ENCODE measurements at places on chromosomes 13 and 19. TPM values are rescaled to one million over a fixed set of nuclear protein-coding genes. Genes with fewer than 3 reads are reported as not detected.
A peak's percentile ranks its signal among the peaks of the same experiment; 100 is the strongest.

DNA sequence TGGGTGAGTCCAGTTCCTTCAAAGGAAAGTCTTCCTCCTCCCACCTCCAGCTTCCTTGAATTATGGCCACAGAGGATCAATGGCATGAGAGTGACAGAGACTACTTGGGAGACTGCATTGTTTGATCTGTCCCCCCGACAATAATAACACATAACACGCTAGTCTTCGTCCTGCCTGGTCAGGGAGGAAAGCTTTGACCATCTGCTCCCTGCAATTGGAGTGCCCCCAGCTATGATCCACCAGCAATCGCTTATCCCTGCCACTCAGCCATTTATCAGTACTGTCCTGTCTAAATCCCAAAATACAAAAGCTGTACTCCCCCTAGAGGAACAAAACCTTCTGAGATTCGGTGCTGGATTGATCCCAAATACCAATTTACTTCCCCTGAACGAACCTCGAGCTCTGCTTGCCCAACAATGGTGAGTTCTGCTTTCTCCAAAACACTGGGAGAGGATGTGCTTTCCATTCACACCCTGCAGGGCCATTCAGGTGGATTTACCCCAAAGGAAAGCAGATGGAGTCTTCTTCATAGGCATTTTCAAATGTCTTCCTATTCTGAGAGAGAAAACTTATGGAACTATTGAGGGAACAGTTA lies 466.7 kb downstream of the TSHZ3 start:
- no peak overlapping the region for H3K27ac ChIP-seq
- DNase-seq: no peak
- H3K36me3 ChIP-seq: no peaks in the 10 kb centered on the region
- H3K27me3 ChIP-seq: peaks cover 2% of the 10 kb centered on the region
- no peaks in the 10 kb centered on the region for H3K4me1 ChIP-seq

DNA sequence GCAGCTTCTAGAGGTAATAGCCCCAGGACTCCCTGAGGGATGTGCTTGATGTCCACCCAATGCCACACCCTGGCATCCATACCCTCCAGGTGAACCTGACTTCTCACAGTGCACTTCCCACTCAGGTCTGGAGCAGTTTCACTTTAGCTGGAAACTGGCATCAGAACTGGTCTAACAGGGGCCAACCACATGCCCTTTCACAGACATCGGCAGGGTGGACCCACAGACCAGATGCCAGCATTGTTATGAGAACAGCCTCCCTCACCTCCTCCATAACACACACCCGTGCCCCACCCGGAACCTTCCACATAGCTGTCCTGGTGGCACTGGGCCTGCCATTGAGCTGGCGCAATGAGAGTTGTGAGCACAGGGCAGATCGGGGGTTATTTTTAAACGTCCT lies 77.4 kb upstream of the GPR12 start:
- DNase-seq: no peak
- no peaks in the 10 kb centered on the region for H3K4me1 ChIP-seq
- H3K27me3 ChIP-seq: peaks cover 26% of the 10 kb centered on the region
- H3K4me3 ChIP-seq: no peak overlapping the region
- no peaks in the 10 kb centered on the region for H3K36me3 ChIP-seq
- no peak overlapping the region for H3K27ac ChIP-seq

- H3K27me3 ChIP-seq: no peaks in the 10 kb centered on the region
- peaks cover 8% of the 10 kb centered on the region for H3K36me3 ChIP-seq
- DNase-seq: peak; percentile 72
- H3K4me3 ChIP-seq: peak overlapping the region; percentile 76
Measured at GRCh38 chr19:19460258-19460731, 54.8 kb downstream of the GATAD2A start.

Gene TNNI3
- not detected for total RNA-seq

GRCh38 chr13:42312817-42313431 lies 41.0 kb downstream of the AKAP11 start:
- no peak overlapping the region for H3K27ac ChIP-seq
- peaks cover 40% of the 10 kb centered on the region for H3K36me3 ChIP-seq
- H3K4me1 ChIP-seq: peaks cover 27% of the 10 kb centered on the region
- no peaks in the 10 kb centered on the region for H3K27me3 ChIP-seq

Gene NCAN
- total RNA-seq: not detected

DNA sequence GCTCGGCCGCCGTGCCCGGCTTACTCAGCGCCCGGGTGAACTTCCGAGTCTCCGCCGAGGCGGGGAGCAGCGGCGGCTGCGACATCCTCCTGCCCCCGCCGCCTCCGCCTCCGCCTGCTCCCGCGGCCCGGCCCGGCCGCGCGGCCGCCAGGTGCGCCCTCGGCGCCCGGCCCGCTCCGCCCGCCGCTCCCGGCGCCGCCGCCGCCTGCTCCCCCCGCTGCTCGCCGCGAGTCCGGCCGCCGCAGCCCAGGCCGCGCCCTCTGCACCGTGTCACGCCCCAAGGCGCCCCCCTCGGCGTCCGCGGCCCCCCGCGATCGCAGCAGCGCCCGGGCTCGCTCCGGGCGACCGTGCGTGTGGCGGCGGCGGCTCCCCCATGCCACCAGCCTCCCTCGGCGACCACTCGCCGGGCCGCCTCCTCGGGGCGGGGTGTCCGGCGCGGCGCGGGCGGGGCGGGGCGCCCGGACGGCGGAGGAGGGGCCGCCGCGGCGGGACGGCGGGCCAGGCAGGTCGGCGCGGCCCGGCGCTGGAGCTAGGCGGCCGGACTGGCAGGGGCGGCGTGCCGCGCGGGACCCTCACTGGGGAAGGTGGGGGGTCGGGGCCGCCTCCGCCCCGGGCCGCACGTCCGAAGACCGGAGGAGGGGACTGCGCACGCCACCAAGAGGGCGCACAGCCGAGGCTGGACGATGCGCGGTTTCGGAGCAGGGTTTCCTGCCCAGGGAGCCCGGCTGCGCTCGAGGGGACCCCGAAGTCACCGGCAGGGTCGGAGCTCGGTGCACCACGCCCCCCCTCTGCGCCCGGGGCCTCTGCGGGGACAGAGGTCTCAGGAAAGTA lies 108.6 kb upstream of the DOCK9 start:
- H3K27ac ChIP-seq: no peak overlapping the region
- H3K36me3 ChIP-seq: no peaks in the 10 kb centered on the region
- peak; percentile 80 for DNase-seq

GRCh38 chr13:105471673-105472072 lies 1063.8 kb downstream of the EFNB2 start:
- H3K4me1 ChIP-seq: no peaks in the 10 kb centered on the region
- no peaks in the 10 kb centered on the region for H3K36me3 ChIP-seq

DNA sequence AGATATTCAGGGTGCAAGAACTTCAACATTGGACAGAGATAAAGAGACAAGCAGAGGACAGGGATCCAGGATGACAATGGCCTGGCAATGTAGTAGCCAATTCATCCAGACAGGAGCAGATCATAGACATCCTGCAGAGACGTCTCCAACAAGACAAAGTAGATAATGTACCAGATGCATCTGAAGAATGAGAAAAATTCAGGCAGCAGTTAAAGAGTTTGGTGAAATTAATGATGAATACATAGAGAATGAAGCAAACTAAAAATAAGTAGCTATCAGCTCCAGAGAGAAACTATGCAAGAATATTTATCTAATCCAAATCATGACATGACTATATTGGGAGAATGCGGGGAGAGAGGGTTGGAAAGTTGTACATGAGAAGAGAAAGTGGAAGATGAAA lies 278.4 kb upstream of the DACH1 start:
- H3K4me3 ChIP-seq: no peak overlapping the region
- H3K27ac ChIP-seq: no peak overlapping the region
- no peaks in the 10 kb centered on the region for H3K36me3 ChIP-seq
- H3K27me3 ChIP-seq: no peaks in the 10 kb centered on the region
- no peaks in the 10 kb centered on the region for H3K4me1 ChIP-seq
- DNase-seq: no peak

- H3K4me1 ChIP-seq: peaks cover 25% of the 10 kb centered on the region
- H3K27me3 ChIP-seq: peaks cover 24% of the 10 kb centered on the region
- no peak overlapping the region for H3K4me3 ChIP-seq
Measured at GRCh38 chr19:31344403-31344802, 4.8 kb downstream of the TSHZ3 start.

DNA sequence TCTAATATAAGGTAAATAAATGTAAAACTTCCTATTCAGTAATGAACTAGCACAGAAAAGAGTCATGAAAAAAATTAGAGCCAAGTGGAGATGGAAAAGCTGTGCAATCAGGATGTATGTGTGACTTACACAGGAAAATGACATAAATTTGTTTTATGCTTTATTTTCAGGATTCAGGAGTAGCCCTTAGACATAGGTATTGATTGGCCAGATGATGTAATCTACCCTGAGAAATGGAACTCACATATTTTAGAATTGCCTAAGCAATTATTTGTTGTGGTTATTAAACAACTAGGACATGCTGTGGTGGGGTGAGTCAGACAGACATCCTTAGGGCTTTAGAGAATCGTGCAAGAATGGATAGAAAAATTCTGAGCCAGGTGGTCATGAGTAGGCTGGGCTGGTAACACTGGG lies 110.6 kb downstream of the PCDH9 start:
- no peaks in the 10 kb centered on the region for H3K36me3 ChIP-seq
- H3K27ac ChIP-seq: no peak overlapping the region
- no peak for DNase-seq
- no peak overlapping the region for H3K4me3 ChIP-seq
- H3K4me1 ChIP-seq: no peaks in the 10 kb centered on the region

- no peaks in the 10 kb centered on the region for H3K36me3 ChIP-seq
- peaks cover 22% of the 10 kb centered on the region for H3K27me3 ChIP-seq
- no peak overlapping the region for H3K4me3 ChIP-seq
- no peak overlapping the region for H3K27ac ChIP-seq
- H3K4me1 ChIP-seq: no peaks in the 10 kb centered on the region
- no peak for DNase-seq
Measured at GRCh38 chr13:33025220-33025744, 9.1 kb downstream of the KL start.

DNA sequence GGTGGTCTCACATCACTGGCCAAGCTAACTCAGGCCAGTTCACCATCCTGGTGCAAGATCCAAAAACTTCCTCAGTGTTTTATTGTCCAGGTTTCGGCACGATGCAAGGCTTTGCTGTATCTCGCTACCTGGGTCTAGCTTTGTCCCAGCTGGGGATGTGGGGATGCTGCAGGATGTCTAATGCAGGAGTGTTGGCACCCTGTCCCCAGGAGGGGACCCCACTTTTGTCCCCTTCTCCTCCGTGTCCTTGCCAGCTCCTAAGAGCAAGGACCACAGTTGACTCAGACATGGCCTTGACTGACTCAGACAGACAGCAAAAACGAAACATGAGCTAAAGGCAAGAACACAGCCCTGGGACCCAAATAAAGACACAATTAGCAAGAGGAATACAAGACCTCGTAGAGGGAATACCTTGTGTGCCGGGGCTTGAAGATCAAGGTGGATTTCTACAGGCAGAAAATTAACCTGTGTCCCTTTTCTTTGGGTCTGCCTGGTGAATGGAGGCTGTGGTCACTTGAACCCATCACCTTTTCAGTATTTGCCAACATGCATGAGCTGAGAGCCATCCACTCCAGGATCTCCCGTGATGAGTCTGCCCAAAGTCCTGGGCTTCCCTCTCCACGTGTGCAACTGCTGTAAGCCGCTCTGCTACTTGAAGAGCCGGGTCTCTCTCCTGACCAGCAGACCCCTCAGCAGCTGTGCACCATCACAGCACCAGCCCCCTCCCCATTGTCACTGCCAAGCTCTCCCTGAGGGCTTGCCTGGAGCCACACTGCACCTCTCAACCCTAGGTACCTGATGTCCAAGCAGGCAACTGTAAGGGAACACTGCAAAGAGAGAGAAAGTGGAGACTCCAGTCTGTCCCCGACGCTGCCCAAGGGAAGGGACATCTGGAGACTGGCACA lies 149.5 kb upstream of the ZNF507 start:
- no peaks in the 10 kb centered on the region for H3K4me1 ChIP-seq
- H3K27ac ChIP-seq: no peak overlapping the region
- no peaks in the 10 kb centered on the region for H3K36me3 ChIP-seq
- peaks cover 5% of the 10 kb centered on the region for H3K27me3 ChIP-seq

Gene PRSS57
- total RNA-seq: not detected

Gene ZNF260
- total RNA-seq: 5.4 TPM

Gene RAB3D
- total RNA-seq: 9.8 TPM

GRCh38 chr19:7191946-7192691 lies 102.1 kb downstream of the INSR start:
- no peaks in the 10 kb centered on the region for H3K36me3 ChIP-seq
- H3K27me3 ChIP-seq: peaks cover 6% of the 10 kb centered on the region
- peaks cover 23% of the 10 kb centered on the region for H3K4me1 ChIP-seq

- H3K4me1 ChIP-seq: no peaks in the 10 kb centered on the region
- H3K27me3 ChIP-seq: no peaks in the 10 kb centered on the region
- DNase-seq: no peak
- H3K36me3 ChIP-seq: no peaks in the 10 kb centered on the region
- H3K4me3 ChIP-seq: no peak overlapping the region
Measured at GRCh38 chr13:92560883-92561282, 665.7 kb upstream of the GPC6 start.

Gene MBD3L3
- not detected for total RNA-seq

GRCh38 chr19:16076154-16076957 lies at the start of gene TPM4:
Gene TPM4, plus strand, starts transcription at chr19:16076495. Its CDS starts 71 bp downstream, at chr19:16076566.
- peaks cover 29% of the 10 kb centered on the region for H3K36me3 ChIP-seq
- peak within 1 kb of the TSS; percentile 81 for H3K4me3 ChIP-seq
- peak; percentile 93 for DNase-seq
- no peaks in the 10 kb centered on the region for H3K27me3 ChIP-seq
- H3K27ac ChIP-seq: peak within 1 kb of the TSS; percentile 98

Gene DZIP1
- total RNA-seq: 0.15 TPM

Gene WDR87
- not detected for total RNA-seq

- H3K27me3 ChIP-seq: no peaks in the 10 kb centered on the region
- no peak for DNase-seq
- H3K27ac ChIP-seq: no peak overlapping the region
Measured at GRCh38 chr13:60931858-60932546, 483.6 kb downstream of the PCDH20 start.

Gene ERICH6B
- not detected for total RNA-seq

DNA sequence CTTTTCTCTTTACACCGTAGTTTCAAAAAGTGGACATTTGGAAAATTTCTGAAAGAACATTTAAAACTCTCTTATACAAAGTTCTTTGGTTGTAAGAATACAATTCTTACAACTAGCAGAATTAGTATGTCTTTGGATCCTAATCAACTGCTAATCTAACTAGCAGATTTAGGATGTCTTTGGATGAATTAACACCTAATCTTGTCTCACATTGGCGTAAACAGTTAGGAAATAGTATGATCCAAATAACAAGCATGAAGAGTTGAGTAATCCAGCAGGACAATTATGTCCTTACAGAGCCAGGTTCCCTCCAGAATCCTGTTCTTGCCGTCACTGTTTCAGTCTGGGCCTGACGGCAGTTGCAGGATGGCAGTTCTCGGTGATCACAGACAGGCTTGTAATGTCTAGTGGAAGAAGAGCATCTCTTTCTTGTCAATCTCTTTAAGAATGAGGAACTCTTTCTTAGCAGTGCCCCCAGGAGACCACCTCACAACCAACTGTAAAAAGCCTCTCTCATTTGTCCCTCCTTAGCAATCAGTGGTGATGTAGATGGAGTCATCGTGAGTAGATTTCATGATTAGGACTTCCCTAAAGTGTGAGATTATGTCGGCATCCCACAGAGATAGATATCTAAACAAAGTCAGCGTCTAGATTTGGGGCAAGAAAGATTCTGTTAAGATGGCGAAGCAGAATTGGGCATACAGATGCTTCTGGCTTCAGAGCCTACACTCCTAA lies 5.7 kb upstream of the TNFSF13B start:
- no peak overlapping the region for H3K27ac ChIP-seq
- no peak overlapping the region for H3K4me3 ChIP-seq
- no peaks in the 10 kb centered on the region for H3K27me3 ChIP-seq
- no peak for DNase-seq

GRCh38 chr13:99526549-99526948 lies 25.3 kb downstream of the TM9SF2 start:
- no peak for DNase-seq
- no peak overlapping the region for H3K4me3 ChIP-seq
- peaks cover 48% of the 10 kb centered on the region for H3K36me3 ChIP-seq
- H3K27me3 ChIP-seq: no peaks in the 10 kb centered on the region
- H3K27ac ChIP-seq: no peak overlapping the region
- peaks cover 32% of the 10 kb centered on the region for H3K4me1 ChIP-seq
